CD4-positive, alpha-beta T cell (primary cell): ENCODE measurements at places on chromosomes 13 and 19. TPM values are rescaled to one million over a fixed set of nuclear protein-coding genes. Genes with fewer than 3 reads are reported as not detected.

- no peak overlapping the region for H3K27ac ChIP-seq
- no peak overlapping the region for H3K4me3 ChIP-seq
- H3K4me1 ChIP-seq = peaks cover 5% of the 10 kb centered on the region
- DNase-seq = peak; percentile 24
- H3K36me3 ChIP-seq = peaks cover 45% of the 10 kb centered on the region
Observed at GRCh38 chr13:110676595-110677587, 29.0 kb downstream of the CARS2 start.

GRCh38 chr13:112704308-112705145 is 14.7 kb downstream of the ATP11A start:
- H3K36me3 ChIP-seq = peaks cover 5% of the 10 kb centered on the region
- no peak overlapping the region for H3K4me3 ChIP-seq
- H3K27ac ChIP-seq = no peak overlapping the region
- DNase-seq = no peak
- peaks cover 19% of the 10 kb centered on the region for H3K4me1 ChIP-seq
- H3K27me3 ChIP-seq = no peaks in the 10 kb centered on the region

The FBXW9 gene
- 2.2 TPM for total RNA-seq

The KLK8 gene
- not detected for total RNA-seq

DNA sequence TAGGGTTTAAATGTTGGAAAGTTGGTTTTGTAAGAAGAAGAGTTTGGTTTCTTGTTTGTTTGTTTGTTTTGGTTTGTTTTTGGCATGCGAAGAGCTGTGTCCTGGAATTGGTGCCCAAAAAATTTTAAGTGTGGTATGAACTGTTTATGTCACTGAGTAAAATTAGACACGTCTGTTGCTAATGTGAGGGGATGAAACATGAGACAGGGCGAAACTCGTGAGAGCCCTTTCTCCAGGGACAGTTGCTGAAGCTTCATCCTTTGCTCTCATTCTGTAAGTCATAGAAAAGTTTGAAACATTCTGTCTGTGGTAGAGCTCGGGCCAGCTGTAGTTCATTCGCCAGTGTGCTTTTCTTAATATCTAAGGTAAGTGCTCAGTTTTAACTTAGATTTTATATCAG is at the start of gene SGCG:
TSS of gene SGCG (plus strand) at position 269 of the 400 bp plus-strand sequence. CDS start 22,716 bp downstream, outside the sequence.
- no peak within 1 kb of the TSS for H3K4me3 ChIP-seq
- H3K36me3 ChIP-seq = no peaks in the 10 kb centered on the region
- H3K27me3 ChIP-seq = peaks cover 4% of the 10 kb centered on the region
- DNase-seq = no peak
- no peak within 1 kb of the TSS for H3K27ac ChIP-seq
- no peaks in the 10 kb centered on the region for H3K4me1 ChIP-seq

DNA sequence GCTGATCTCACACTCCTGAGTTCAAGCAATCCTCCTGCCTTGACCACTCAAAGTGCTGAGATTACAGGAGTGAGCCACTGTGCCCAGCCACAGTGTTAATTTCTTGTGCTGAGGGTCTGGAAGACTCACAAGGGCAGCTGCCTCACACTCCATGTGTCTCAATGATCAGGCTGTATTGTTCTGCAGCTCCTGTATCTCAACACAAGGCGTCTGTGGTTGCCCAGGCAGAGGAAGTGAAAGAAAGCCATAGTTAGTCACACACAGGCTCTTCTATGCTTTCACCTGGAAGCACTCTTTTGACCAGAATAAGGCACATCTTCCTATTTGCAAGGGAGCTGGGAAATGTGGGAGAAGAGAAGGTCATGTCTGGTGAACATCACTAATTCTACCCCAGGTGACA is 107.3 kb upstream of the ZNF507 start:
- H3K36me3 ChIP-seq = no peaks in the 10 kb centered on the region
- H3K4me3 ChIP-seq = no peak overlapping the region
- H3K27ac ChIP-seq = no peak overlapping the region
- no peak for DNase-seq
- H3K27me3 ChIP-seq = no peaks in the 10 kb centered on the region
- no peaks in the 10 kb centered on the region for H3K4me1 ChIP-seq

The OR10H1 gene
- total RNA-seq = not detected

The PCP2 gene
- total RNA-seq = 1.9 TPM

- H3K4me1 ChIP-seq = no peaks in the 10 kb centered on the region
- DNase-seq = no peak
- peaks cover 19% of the 10 kb centered on the region for H3K27me3 ChIP-seq
- H3K4me3 ChIP-seq = no peak overlapping the region
- no peaks in the 10 kb centered on the region for H3K36me3 ChIP-seq
Observed at GRCh38 chr13:110985541-110985940, 70.7 kb upstream of the ANKRD10 start.

The GRIN3B gene
- total RNA-seq = 0.17 TPM

The ZNF544 gene
- 7.2 TPM for total RNA-seq

DNA sequence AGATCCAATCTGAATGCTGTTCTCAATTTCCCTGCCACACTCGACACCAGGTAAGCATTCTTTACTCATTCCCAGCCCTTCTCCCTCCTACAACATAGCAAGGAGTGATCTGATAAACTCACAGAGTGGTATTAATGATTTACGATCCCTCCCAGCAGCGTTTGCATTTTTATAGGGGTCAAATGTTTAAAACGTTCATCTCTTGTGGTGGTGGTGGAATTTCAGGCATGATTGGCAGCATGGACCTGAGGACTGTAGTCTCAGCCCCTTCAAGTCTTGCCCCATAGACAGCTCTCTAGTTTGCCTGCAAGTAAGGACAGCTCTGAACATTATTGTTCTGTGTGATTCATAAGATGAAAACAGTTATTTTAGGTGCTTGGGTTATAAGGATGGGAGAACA is 565.7 kb downstream of the EFNB2 start:
- H3K4me1 ChIP-seq = no peaks in the 10 kb centered on the region
- DNase-seq = no peak
- no peaks in the 10 kb centered on the region for H3K27me3 ChIP-seq
- no peaks in the 10 kb centered on the region for H3K36me3 ChIP-seq
- no peak overlapping the region for H3K27ac ChIP-seq
- no peak overlapping the region for H3K4me3 ChIP-seq

DNA sequence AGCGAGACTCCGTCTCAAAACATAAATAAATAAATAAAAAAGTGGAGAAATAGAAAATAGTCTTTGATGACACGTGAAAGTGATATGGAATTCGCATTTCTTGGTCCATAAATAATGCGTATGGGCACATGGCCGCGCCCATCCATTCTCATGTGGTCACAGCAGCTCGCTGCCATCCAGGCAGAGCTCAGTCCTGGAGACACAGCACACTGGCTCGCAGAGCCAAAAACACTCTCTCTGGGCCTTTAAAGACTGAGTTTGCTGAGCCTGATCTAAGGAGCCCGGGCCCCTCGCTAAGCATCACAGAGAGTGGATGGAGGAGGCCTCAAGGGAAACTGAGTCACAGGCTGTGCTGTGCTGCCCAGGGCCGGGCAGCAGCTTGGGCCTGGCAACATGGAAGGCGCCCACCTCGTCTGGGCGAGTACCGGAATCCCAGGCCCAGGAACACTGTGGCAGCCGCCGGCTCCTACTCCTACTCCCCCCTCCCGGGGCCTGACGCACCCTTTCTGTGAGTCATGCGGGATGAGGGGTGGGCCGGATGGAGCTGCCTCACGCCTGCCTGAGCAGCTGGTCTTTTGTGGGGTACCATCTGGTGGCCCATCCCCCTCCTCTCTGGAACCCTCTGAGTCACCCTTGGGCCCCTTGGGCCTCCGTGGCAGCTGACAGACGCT is 28.9 kb upstream of the CACTIN start:
- no peak overlapping the region for H3K4me3 ChIP-seq
- no peak for DNase-seq
- peaks cover 57% of the 10 kb centered on the region for H3K36me3 ChIP-seq
- no peak overlapping the region for H3K27ac ChIP-seq
- no peaks in the 10 kb centered on the region for H3K4me1 ChIP-seq

The ZNF780B gene
- total RNA-seq = 11.8 TPM

GRCh38 chr13:59623206-59623915 is 540.4 kb downstream of the DIAPH3 start:
- no peaks in the 10 kb centered on the region for H3K4me1 ChIP-seq
- no peak for DNase-seq
- H3K27me3 ChIP-seq = no peaks in the 10 kb centered on the region
- H3K4me3 ChIP-seq = no peak overlapping the region
- H3K27ac ChIP-seq = no peak overlapping the region
- no peaks in the 10 kb centered on the region for H3K36me3 ChIP-seq

The ADGRE3 gene
- total RNA-seq = not detected

- no peaks in the 10 kb centered on the region for H3K27me3 ChIP-seq
- H3K27ac ChIP-seq = no peak overlapping the region
- H3K4me1 ChIP-seq = no peaks in the 10 kb centered on the region
- no peak overlapping the region for H3K4me3 ChIP-seq
- H3K36me3 ChIP-seq = no peaks in the 10 kb centered on the region
- DNase-seq = no peak
Observed at GRCh38 chr13:79246578-79246949, 159.5 kb downstream of the RBM26 start.

The MYO16 gene
- 0.63 TPM for total RNA-seq
